GM12892 (cell line): ENCODE measurements at places on chromosomes 4 and X.

DNA sequence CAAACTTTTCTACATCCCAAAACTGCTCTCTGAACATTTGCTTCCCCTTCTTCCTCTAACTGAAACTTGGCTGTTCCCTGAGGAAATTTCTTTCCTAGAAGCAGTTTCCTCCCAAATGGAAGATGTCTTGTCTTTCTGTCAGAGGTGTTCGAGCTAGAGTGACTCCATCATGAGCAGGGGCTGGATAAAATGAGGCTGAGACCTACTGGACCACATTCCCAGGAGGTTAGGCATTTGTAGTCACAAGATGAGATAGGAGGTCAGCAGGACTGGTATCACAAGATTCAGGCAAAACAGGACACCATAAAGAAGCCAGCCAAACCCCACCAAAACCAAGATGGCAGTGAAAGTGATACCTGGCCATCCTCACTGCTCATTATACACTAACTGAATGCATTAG is 35.8 kb upstream of the PGRMC2 start:
- DNase-seq: no peak

- DNase-seq: no peak
These were observed 312.3 kb upstream of the DKK2 start for GRCh38 chr4:107348188-107349050.

DNA sequence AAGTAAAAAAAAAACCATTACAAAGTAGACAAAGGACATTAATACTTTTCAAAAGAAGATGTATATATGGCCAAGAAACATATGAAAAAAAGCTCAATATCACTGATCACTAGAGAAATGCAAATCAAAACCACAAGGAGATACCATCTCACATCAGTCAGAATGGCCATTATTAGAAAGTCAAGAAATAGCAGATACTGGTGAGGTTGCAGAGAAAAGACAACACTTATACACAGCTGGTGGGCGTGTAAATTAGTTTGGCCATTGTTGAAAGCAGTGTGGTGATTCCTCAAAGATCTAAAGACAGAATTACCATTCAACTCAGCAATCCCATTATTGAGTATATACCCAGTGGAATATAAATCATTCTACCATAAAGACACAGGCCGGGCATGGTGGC is 39.3 kb downstream of the TASL start:
- no peak for DNase-seq

DNA sequence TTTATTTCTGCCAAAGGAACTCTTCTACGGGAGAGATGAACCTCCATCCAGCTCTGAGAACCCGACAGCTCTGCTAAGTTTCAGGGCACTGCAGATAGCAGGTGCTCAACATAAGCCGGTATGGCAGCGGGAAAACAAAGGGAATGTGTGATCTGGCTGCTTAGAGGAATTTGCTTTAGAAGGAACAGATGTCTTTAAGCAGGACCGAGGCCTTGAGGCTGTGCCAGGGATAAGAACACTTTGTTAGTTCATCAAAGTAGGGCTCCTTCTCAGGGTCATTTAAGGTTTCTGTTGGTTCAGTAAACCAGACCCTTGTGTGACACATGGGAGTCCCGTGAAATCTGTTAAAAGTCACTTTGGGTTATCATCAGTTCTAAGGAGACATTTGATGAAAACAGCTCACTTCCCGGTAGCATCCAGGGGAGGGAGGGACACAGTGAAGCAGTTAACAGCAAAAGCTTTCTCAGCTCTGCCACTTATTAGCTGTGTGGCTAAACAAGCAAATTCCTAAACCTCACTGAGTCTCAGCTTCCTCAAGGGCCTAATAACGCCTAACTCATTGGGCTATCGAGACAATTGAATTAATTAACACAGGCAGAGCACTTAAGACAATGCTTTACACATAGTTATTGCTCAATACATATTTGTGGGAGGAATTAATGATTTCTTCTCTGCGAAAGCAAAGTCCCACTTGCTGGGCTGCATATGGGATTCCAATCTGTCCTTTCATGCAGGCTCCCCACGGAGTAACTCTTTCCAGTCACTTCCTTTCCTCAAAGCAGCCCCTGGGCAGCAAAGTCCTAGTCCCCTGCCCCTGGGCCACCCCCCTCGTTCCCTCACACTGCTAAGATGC is 2.9 kb upstream of the FTSJ1 start:
- DNase-seq: no peak

- no peak for DNase-seq
These were observed 46.0 kb downstream of the LNX1 start for GRCh38 chr4:53545273-53545672.

DNA sequence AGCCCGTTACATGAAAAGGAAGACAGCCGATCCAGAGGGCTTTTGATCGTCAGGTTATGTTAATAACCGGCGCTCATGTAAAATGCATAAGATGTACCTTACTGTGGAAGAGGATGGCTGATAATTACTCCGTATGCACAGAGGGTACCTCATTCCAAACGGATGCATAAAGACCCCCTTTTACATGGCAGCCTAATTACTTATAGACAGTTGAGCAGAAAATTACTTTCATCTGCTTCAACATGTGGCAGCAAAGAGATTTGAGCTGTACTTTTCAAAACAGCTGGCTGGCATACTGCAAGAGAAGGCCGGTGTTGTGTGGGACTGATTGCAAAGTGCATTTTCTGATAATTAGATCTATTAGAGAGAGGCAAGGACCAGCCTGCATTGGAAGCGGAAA is 103.4 kb downstream of the SHOX start:
- DNase-seq: no peak

- no peak for DNase-seq
These were observed 963.3 kb downstream of the TRAM1L1 start for GRCh38 chr4:116122124-116122523.

DNA sequence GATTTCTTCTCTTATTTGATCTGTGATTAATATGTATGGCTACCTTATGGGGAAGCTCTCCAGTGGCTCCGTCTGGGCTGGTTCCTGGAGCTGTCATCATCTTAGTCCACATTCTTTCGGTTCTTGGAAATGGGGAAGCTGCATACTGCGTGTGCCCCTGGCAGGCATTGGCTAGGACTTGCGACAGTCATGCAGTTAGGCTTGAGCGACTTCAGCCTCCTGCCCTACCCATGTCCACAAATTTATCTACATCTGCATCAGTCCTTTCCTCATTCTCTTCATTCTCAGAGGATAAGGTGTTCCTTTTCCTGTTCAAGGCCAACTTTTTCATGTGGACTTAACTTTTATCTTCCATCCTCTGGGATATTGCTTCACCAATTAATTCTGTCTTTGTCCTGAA is 214.2 kb downstream of the RELL1 start:
- DNase-seq: no peak
